ENCODE measurements at places on chromosomes 16 and 17.
A peak's percentile ranks its signal among the peaks of the same experiment; 100 is the strongest.

GRCh38 chr17:9531034-9531433, 44.6 kb downstream of the STX8 start:
- DNase-seq = no peak

DNA sequence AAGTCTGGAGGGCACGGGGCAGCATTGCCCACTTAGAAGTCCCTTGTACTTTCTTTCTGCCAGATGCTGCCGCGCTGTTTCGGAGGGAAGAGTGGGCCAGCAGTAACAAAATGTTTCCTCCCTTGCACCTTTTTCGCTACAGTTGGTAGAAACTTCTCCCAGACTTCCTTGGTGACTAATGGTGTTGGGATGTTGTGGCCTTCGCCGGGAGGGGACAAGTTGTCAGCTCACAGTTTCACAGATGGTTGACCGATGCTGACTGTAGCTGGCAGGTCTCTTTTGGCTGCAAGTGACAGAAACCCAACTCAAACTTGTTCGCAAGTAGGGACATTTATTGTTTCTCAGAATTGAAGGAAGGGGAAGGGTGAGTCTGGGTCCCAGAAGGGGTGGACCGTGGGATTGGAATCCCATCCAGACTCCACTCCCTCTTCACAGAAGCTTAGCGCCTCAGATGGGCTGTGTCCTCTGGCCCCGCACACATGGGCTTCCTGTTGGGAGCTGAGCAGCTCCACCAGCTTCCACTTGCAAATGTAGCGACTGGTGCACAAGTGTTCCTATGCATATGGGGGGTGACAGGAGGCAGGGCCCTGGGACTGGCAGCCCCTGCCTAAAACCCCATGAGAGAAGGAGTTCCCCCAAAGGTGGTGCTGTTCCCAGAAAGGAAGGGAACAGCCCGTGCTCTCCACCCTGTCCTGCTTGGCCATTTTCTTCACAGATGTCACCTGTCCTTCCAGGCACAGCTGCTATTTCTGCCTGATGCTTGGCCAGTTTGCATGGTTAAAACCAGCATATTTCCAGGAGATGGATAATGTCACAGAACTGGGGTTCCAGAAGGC, 30.9 kb upstream of the RPRML start:
- DNase-seq = no peak

DNA sequence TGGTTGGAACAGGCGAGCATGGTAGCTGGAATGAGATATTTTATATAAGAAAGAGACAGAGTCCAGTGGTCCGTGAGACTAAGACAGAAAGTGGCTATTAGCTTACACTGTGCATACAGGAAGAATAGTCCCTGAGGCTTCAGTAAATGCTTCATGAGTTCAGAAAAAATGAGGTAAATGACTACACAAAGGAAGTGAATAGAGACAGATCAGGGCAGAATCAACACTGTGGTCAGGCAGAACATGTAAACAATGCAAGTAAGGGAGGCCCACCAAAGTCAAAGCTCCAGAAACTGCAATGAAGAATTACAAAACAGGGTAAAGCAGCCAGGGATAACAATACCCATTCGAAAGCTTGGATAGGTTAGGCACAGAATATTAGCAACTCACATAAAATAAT, 4.8 kb downstream of the ABCA10 start:
- no peak for DNase-seq

DNA sequence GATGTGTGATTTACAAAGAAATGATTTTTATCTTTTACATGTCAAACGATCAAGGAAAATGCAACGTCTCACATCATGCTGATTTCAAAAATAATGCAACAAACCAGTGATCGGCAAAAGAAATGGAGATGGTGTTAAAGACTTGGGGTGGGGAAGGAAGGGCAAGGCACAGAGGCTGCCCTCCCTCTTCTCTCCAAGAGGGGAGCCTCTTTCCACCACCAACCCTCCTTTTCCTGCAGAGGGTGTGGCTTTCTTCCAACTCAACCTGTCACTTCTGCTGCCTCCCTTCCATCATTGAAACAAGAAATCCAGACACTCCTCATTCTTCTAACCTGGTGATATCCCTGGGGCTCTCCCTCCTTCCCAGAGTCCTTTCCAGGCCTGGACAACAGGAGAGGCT, 320.8 kb downstream of the SLC39A11 start:
- DNase-seq = no peak

- peak; percentile 56 for DNase-seq
These were observed 122.4 kb upstream of the NLRP1 start for GRCh38 chr17:5706577-5707210.

DNA sequence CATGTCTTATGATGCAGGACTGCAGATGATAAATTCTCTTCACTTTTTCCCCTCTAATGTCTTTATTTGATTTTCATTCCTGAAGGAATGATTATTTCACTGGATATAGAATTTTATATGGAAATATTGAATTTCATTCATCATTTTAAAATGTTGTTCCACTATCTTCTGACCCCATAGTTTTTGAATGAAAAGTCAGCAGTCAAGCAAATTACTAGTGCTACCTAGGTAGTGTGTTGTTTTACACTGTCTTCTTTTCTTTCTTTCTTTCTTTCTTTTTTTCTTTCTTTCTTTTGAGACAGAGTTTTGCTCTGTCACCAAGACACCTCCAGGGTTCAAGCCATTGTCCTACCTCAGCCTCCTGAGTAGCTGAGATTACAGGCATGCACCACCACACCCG, 76.9 kb downstream of the WSB1 start:
- no peak for DNase-seq

DNA sequence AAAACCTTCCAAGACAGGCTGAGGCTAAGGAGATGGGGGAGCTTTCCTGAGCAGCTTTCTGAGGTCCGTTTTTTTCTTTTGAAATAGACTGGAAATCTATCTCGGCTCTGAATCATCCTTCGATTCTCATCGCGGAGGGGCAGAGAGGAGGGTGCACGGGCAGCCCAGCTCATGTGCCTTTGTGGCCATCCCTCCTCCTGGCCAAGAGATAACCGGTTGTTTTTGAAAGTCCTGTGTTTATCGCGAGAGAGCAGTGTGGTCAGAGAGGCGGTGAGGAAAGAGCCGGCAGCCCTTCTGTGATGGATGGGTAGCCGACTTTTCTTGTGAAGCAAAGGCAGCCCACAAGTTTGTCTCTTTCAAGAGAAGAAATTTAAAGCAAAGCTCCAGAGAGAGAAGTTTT, 191.6 kb downstream of the CCDC182 start:
- no peak for DNase-seq

DNA sequence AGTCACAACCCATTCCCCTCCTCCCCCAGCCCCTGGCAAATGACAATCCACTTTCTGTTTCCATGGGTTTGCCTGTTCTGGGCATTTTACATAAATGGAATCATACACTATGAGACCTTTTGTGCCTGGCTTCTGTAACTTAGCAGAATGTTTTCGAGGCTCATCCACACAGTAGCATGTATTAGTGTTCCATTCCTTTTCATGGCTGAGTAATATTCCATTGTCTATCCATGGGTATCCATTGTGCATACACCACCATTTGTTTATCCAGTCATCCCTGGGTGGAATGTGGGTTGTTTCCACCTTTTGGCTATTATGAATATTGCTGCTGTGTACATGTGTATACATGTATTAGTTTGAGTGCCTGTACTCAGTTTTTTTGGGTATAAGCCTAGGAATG, 33.7 kb upstream of the RCVRN start:
- DNase-seq = no peak

All from hippocampal formation (tissue), 2 donors.